ENCODE measurements at places on chromosomes 13 and 19. TPM values are rescaled to one million over a fixed set of nuclear protein-coding genes. Genes with fewer than 3 reads are reported as not detected.

- no peak for DNase-seq
Observed at GRCh38 chr19:51472607-51473006, 5.7 kb upstream of the CEACAM18 start.

DNA sequence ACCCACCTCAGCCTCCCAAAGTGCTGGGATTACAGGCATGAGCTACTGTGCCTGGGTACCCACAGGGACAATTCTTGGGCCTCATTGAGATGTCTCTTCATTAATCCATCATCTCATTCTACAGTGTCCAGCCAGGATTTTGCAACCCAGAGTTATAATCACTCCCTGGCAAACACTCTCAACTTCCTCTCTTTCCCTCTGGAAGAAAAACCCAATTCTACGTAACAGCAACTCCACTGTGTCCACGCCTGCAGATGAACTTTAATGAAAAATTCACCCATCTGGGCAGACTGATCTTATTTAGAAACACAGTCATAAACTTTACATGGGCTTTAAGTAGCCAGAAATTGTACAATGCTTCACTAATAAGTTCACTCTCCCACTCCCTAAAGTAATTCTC lies 90.1 kb upstream of the ABCC4 start:
- no peak for DNase-seq

DNA sequence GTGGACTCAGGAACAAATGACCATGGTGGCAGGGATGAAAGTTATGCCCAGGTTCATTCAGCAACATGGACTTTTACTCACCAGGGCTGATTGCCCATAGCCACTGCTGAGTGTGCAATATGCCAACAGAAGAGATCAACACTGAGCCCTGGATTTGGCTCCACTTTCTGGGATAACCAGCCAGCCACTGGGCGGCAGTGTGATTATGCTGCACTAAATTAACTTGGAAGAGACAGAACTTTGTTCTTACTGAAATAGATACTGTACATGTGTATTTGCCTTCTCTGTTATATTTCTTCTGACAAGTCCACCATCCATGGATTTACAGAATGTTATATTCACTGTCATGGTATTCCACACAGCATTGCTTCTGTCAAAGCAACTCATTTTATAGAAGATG lies 257.4 kb downstream of the TDRD3 start:
- DNase-seq, result no peak

DNA sequence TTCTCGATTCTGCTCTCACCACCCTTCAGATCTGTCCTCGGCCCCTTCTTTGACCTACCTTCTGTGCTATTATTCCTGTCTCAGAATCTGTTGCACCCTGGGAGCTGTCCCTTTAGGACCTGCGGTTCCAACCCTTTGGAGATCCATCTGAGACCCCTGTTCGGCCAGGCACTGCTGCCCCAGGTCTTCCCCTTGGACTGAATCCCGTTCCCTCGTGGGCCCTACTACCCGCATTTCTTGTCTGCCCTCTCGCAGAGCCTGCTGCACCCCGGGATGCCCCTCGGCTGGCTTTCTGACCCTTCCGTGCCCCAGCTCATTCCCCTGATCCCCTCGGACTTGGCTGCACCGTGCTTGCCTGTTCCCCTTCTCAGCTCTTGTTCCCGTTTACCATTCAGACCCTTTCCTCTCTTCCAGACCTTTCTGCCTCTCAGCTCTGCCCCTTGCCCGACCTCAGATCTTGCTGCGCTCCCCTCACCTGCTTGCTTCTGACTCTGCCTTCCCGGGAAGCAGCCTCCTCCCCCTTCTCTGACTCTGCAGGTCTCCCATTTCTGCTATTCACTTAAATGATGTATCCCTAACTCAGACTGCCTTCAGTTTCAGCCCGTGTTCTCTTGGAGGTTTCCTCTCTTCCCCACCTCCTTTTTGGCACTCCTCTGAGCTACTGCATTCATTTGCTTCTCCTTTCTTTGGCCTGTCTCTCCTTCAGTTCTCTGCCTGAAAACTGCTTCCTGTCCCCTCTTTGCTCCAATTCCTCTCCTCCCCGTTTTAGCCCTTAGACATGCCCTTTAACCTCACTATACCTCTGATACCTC lies 1.1 kb downstream of the ARHGAP35 start:
- DNase-seq, result no peak

DNA sequence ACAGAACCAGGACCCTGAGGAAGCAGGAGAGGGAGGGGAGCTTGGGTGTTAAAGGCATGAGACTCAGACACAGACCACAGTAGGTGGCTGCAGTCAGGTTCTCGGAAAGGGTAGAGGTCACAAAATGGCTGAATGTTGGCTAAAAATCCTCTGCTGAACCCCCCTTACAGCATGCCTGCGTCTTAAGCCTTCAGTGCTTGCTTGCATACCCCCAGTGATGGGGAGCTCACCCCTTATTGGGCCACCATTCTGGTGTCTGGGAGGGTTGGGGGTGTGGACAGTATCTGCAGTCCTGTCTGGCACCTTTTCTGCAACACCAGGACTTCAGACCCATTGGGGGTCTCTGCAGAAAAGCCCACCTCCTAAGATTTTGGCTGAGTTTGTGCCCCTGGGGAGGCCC lies 14.2 kb upstream of the B3GNT3 start:
- DNase-seq, result no peak

GRCh38 chr13:46296921-46297320 lies 85.2 kb downstream of the LRRC63 start:
- DNase-seq, result no peak

- no peak for DNase-seq
Observed at GRCh38 chr19:56821209-56821608, 19.3 kb downstream of the PEG3 start.

DNA sequence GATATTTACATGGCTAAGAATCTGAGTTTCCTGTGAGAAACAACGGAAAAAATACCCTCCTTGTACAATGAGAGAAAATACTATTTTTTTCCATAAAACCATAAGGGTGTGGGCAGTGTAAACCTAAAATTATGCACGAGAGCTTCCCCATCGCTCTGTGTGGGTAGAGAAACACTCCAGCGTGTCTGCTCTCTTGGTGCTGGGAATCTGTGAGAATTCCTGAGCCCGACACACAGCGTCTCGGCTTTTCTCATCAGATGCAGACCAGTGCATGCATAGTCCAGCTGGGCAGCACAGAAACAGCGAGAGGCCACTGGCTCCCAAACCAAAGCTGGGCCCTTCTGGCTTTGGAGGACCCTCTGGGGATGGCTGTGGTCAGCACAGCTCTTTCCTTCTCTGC lies 12.0 kb downstream of the PLPP2 start:
- DNase-seq, result no peak

DNA sequence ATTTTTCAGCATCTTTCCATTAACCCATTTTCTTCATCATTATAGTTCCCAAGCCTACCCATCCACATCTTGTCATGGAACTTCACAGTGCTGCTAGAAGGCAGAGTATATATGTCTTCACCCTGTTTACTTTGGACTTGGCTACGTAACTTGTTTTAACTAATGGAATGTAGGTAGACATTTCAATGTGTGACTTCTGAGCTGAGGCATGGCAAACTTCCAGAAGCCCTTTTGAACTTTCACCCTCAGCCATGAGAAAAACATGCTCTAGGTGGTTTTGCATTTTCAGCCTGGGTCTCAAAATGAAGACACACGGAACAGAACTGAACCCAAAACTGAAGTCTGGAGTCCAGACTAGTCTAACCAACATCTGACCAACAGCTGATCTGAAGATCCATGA lies 3.2 kb downstream of the TEX30 start:
- DNase-seq, result no peak

DNA sequence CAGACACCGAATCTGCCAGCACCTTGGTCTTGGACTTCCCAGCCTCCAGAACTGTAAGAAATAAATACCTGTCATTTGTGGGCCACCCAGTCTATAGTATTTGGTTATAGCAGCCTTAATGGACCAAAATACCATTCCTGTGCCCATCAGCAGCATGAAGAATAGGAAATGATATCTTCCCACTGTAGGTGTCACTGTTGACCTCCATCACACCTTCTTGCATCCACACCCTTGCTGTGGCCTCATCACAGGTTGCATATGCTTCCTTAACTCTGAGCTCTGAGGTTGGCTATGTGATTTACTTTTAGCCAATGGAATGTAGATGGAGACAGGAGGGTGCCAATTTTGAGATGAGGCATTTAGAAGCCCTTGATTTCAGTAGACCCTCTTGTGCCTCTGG lies 242.0 kb upstream of the TSHZ3 start:
- DNase-seq, result no peak

GRCh38 chr13:40776681-40777165 lies 5.7 kb upstream of the MRPS31 start:
- DNase-seq, result no peak

COL4A2 gene
- 334 TPM for total RNA-seq

GJB6 gene
- 598 TPM for total RNA-seq

RFPL4A gene
- not detected for total RNA-seq

HDGFL2 gene
- 45.3 TPM for total RNA-seq

LILRA2 gene
- total RNA-seq, result 0.99 TPM

LGALS14 gene
- total RNA-seq, result 0.28 TPM

Measured in spinal cord (tissue), 10 donors.